ENCODE measurements at places on chromosomes 11 and 22.

DNA sequence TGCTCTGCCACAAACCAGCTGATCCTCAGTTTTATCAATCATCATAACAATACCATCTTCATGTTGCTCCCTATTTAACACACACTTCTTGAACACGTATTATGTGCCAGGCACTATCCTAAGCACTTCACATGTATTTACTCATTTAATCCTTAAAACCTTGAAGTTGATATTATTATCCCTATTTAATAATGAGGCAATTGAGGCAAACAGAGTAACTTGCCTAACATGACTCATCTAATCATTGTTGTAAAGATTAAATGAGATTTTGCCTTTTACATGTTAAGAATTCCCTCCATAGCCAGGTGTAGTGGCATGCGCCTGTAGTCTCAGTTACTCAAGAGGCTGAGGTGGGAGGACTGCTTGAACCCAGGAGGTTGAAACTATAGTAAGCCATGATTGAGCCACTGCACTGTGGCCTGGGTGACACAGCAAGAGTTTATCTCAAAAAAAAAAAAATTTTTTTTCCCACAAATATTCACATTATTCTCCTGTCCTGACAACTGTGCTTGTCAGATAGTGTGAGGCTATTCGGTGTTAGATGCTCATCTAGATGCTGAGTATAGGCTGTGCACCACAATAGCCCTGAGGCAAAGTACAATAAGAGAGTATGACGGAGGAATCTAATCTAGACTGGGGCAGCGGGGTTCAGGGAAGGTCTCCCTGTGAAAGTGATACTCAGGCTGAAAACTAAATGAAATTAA lies 13.4 kb downstream of the CKAP5 start:
- DNase-seq: no peak

DNA sequence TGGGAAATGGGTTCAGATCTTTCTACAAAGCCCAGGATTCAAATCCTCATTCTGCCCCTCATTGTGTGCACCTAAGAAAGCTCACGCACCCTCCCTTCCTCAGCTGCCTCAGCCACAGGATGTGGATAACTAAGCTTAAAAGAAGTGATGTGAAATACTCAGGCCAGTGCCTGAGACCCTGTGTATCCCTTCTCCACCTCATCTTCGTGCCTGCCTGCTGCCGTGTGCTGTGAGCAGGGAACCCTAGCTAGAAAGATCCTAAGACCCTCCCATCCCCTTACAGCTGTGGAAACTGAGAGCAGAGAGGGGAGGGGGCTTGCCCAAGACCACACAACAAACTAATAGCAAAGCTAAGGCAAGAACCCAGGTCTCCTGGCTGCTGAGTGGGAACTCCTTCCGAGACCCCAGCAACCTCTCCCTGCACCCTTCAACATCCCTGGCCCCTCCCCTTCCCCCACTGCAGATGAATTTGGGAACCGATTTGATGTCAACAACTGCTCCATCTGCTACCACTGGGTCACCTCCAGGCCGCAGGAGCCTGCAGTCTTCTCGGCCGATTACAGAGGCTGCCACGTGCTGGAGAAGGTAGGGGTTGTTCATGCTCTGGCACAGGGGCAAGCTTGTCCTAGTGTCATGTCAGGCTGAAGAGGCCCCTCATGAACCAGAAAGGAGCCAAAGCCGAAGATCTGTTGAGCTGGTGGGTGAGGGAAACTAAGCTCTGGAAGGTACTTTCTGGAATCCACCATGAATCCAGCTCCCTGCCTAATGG lies 1.5 kb downstream of the ZP1 start:
- DNase-seq: no peak

GRCh38 chr11:110087812-110088534 lies 5.2 kb upstream of the ZC3H12C start:
- DNase-seq: peak; percentile 83

GRCh38 chr22:36946421-36947158 lies 33.2 kb downstream of the CSF2RB start:
- no peak for DNase-seq

GRCh38 chr11:126700768-126701519 lies 299.6 kb downstream of the KIRREL3 start:
- DNase-seq: no peak

GRCh38 chr11:100273066-100273815 lies 413.8 kb upstream of the ARHGAP42 start:
- no peak for DNase-seq

DNA sequence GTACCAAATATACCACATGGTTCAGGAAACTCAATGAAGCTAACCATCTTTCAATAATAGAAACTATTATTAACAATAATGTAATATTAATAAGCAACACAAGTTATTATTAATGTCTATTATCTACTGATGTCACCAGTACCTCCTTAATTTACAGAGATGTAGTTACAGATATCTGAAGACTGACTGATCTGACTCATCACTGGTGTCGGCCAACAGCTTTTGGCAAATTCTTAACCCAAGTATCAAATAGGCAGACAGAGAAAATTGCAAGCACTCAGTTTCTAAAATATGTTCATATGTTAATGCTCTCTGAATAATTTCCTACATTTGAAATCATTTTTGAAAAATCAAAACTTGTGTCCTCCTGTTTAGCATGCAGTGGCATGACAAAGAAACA lies 100.4 kb upstream of the DDI1 start:
- DNase-seq: no peak

GRCh38 chr11:76234416-76235232 lies 28.3 kb upstream of the WNT11 start:
- no peak for DNase-seq

- no peak for DNase-seq
These were observed 152.8 kb downstream of the CHST1 start for GRCh38 chr11:45512471-45513148.

GRCh38 chr11:111793863-111794262 lies 27.7 kb upstream of the PPP2R1B start:
- peak; percentile 66 for DNase-seq

GRCh38 chr11:102476069-102476468 lies 23.5 kb upstream of the TMEM123 start:
- peak; percentile 45 for DNase-seq

GRCh38 chr11:103378931-103379330 lies 269.7 kb downstream of the DYNC2H1 start:
- no peak for DNase-seq

DNA sequence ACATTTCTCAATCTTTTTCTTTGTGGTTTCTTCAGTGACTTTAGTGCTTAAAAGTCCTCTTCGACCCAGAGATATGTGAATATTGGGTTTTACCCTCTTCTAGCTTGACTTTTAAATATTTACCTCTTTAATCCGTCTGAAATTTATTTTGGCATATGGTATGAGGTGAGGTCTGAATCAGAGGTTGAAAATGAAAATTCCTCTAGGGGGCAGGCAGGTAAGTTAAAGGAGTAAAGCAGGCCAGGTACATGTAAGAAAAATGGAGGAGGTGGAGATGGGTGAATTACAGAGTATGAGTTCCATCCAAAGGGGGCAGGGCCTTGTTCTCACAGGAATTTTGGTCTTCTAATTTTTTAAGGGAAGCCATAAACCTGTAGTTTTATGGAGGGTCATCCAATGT lies 263.8 kb upstream of the NARS2 start:
- DNase-seq: no peak

DNA sequence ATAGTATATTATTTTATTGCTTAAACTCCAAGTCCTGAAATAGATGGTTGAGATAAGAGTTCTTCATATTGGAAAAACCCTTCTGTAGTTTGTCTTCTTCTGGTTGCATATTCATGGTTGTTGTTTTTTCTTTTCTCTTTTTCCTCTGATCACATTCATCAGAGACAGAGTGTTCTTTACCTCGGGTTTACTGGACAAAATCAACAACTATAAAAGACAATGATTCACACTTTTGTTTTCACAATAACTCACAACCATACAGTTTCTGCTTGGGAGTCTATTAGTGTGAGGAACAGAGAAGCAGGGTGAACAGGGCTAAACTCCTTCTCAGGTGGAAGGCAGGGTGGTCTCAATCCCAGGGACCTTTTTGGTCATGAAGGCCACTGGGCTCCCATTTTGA lies 2.6 kb upstream of the SLC22A25 start:
- DNase-seq: no peak

GRCh38 chr22:45891996-45892621 lies 84.9 kb downstream of the WNT7B start:
- DNase-seq: no peak

- DNase-seq: no peak
These were observed 9.5 kb downstream of the ALDH3B2 start for GRCh38 chr11:67664696-67665540.

DNA sequence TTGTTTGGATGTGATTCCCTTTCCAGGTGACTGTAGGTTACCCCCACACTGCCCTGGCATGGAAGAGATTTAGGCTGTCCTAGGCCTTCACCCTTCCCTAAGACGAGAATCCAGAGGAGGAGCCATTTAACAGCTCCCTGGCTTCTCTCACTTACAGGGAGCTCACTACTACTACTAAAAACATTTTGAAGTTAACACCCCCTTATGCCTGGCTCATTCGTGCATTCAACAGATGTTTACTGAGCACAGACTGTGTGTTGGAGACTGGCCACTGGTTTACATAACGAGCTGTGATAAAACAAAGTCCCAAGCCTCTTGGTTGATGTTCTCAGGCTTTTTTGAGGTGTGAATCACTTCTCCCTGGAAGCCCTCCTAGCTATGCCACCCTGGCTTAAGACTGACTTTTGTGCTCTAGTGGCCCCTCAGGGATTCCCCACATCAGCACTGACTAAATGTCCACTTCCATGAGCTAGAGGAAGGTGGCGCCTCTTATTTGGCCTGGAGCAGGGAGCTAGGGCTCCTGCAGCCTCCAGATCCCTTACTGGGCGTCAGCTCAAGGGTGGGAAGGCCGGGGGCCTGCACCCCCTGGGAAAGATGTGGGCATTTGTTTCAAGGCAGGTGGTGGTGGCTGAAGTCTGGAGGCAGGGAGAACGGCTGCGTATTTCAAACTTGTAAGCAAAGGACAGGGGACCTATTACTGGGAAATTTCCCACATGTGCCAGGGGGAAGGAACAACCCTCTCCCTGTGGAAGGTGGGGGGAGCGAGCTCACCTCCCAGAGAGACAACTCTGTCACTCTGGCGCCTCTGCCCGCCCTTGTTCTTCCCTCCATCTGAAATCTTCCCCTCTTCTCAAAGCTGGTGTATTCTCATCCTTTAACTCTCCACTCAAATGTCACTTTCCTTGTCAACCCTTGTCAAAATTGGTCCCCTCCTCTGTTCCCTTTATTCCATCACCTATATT lies 19.4 kb upstream of the MALAT1 start:
- peak; percentile 86 for DNase-seq

DNA sequence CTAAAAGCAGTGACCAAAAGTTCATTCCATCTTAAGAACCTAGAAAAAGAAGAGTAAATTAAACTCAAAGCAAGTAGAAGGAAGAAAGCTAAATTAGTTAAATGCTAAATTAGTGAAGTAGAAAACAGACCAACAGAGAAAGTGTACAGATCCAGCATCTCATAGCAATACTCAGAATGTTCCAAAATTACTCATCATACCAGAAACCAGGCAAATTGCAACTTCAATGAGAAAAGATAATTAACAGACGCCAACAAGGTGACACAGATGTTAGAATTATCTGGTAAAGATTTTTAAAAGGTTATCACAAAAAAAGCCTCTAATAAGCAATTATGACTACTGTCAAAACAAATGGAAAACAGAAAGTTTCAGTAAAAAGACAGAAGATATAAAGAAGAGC lies 96.8 kb downstream of the ALX4 start:
- no peak for DNase-seq

GRCh38 chr11:4983841-4984240 lies 10.8 kb upstream of the OR51L1 start:
- DNase-seq: peak; percentile 72

GRCh38 chr22:45886540-45886939 lies 90.4 kb downstream of the WNT7B start:
- no peak for DNase-seq

GRCh38 chr22:21642584-21643448 lies 714 bp downstream of the SDF2L1 start:
- DNase-seq: no peak

GRCh38 chr11:128299132-128299726 lies 288.1 kb downstream of the ETS1 start:
- DNase-seq: no peak

- DNase-seq: no peak
These were observed 603 bp downstream of the ESRRA start for GRCh38 chr11:64305691-64306562.

- no peak for DNase-seq
These were observed 603.0 kb downstream of the BUD13 start for GRCh38 chr11:116169776-116170175.

- no peak for DNase-seq
These were observed 36.5 kb downstream of the LRRC74B start for GRCh38 chr22:21082248-21082647.

GRCh38 chr11:70742553-70743291 lies 344.4 kb downstream of the CTTN start:
- DNase-seq: no peak

DNA sequence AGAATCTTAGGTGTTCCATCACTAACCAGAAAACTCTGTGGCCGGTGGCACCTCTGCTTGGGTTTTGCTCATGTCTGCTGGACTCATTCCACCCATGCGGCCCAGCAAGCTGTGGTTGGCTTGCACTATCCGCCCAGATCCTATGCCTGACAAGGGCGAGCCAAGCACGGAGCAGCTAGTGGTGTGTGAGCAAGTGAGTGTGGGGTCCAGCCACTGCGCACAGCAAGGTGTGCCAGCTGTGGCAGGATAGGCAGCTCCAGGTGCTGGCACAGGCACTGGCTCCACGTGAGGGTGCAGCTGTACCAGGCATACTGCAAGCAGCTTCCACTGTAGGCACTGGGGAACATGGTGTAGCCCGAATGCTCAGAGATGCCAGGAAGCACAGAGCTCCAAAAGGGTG lies 813.7 kb upstream of the CNTN5 start:
- DNase-seq: no peak

Data from epithelial cell of proximal tubule (primary cell).